ENCODE measurements at places on chromosomes 11 and 22.

DNA sequence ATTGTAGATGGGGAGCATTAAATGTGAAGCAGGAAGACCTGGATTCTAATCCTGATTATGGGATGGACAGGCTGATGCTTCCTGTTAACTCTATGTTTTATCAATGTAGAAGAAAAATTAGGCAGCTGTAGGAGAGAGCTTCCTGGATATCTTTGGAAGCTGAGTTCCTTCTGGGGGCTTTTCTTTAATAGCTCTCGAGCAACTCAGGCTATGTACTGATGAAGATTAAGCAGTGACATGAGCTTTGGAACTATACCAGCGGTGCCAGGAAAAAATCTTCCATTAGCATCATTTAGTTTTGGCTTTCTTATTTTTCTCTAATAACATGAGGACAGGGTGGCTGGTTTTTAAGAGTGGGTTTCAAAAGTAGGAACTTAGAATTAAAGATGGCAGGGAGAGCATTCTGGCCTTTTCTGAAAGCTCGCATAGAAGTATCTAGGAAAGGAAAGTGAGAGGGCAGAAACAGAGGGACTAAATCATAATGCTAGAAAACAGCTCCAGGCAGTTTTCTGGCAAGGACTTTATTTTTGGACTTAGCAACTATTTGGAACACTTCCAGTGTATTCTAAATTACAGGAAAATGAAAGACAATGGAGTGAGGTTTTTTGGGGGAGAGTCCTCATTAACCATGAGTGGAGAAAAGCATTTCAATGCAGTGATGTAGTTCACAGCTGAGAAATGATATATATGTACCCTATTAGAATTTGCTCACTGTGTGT lies 69.2 kb upstream of the RRM1 start:
- no peak for DNase-seq

DNA sequence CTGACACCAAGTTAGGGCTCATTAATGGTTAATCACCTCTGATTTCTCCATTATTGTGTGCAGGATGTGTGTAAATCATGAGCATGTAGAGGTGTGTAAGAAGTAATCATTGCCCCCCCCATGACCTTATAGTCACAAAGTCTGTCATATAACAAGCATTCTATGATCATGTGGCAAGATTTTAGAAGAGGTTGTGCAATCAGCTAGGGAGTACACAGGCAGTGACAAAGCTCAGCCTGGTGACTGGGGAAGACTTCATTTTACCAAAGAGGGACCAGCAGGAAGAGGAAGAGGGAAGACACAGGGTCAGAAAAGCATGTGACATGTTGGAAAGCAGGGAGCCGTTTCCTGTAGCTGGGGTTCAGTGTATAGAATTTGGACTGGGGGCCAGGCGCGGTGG lies 176.5 kb upstream of the LARGE1 start:
- no peak for DNase-seq

GRCh38 chr22:16987822-16988221 lies 20.2 kb downstream of the GAB4 start:
- no peak for DNase-seq

DNA sequence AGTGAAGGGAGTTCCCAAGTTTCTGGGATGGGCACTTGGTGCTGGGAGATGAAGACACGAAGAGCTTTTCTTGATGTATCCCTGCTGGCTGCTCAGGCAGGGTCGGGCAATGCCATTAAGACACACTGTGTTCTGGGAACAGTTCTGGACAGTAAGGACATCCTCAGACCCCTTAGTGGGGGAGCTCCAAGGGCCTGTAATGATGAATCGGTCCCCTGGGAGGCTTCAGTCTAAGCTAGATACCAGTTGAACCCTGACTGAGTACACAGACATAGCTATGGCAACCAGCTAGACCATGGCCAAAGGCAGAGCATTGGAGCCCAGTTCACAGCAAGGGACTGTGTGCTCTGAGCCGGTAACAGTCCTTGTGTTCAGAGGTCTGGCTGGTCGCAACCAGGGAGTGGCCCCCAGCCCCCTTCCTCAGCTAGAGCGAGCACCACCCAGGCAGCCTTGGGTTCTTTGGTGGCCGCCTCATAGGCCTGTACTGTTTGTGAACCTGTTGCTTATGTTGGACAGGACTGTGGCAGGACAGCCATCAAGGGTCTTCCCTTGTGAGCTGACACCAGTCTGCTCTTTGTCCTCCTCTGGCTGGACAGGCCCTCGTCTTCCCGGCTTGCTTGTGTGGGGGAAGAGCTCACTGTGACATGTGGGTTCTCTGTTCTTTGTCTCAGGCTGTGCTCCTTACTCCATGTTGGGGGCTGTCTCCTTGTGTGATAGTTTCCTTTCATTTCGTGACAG lies 25.0 kb downstream of the MED15 start:
- DNase-seq, result no peak

DNA sequence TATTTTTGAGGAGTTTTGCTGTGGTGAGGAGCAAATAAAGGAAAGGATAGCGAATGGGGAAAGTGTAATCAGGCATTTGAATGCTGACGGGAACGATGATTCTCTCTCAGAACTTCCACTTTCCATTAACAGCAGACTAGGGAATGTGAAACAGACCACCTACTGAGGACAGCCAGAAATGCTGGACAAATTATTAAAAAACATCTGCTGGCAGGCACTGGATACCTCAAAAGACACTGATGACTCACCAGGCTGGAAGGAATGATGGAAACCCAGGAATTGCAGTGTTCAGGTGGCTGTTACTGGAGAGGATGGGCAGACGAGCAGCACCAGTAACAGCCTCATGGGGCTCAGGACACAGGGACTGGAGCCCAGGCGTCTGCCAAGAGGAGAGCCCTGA lies 33.4 kb downstream of the PLA2G6 start:
- no peak for DNase-seq

DNA sequence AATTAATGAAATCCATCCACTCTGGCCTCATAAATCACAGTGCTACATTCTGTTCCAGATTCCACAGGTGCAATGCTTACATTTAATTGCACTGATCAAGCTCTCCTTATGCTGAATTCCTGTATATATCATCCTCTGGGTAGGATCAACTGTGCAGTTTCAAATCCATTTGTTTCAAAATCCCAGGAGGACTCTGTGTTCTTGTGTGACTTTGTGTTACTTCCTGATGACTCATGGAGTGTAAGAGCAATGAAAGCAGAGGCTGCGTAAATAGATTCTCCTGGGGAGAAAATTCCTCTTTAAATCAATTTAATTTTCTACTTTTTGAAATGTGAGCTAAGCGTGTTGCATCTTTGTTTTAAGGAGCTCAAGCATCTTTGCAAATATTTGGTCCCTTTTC lies 752.7 kb downstream of the METTL15 start:
- DNase-seq, result no peak

- no peak for DNase-seq
Observed at GRCh38 chr11:27227736-27228135, 135.3 kb downstream of the CCDC34 start.

DNA sequence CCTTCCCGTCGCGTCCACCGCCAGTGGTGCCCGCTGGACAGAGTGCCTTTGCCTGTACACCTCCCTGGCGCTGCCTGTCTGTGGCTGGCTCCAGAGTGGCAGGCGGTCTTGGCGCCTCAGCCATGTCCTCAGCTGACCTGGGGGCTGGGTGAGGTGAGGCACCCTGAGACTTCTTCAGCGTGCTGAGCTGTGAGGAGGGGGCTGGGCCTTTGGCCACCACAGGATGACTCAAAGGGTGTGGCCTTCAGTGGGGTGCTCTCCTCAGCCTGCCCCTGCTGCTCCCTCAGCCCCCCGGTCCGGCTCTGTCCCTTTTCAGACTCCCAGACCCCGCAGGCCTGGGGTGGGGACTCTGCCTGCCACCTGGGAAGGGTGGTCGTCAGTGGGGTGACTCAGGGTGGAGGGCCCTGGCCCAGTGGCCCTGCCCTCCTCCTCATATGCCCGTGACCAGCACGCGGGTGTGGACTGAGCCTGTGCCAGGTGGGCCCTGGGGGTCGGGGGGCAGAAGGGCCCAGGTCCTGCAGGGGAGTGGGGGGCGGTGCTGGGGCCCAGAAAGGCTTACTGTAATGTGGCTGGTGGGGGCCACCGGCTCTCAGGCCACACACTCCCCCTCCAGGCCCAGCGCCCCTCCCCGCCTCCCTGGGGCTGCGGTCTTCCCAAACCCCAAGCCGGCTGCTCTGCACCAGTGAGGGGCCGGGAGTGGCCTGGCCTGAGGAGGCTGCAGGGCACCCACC lies 15.9 kb downstream of the CRELD2 start:
- peak; percentile 90 for DNase-seq

GRCh38 chr11:58075781-58076180 lies 45.0 kb downstream of the OR6Q1 start:
- no peak for DNase-seq

Measured in psoas muscle (tissue), 8 donors.